ENCODE measurements at places on chromosomes 4 and X.

GRCh38 chrX:41382714-41383645, 49.0 kb downstream of the DDX3X start:
- no peak for DNase-seq

GRCh38 chr4:20384456-20384855, 132.8 kb downstream of the SLIT2 start:
- no peak for DNase-seq

- DNase-seq = peak; percentile 8
Measured at GRCh38 chr4:47662975-47663374, 174.9 kb downstream of the CORIN start.

- no peak for DNase-seq
Measured at GRCh38 chr4:80136270-80136669, 61.0 kb upstream of the PRDM8 start.

DNA sequence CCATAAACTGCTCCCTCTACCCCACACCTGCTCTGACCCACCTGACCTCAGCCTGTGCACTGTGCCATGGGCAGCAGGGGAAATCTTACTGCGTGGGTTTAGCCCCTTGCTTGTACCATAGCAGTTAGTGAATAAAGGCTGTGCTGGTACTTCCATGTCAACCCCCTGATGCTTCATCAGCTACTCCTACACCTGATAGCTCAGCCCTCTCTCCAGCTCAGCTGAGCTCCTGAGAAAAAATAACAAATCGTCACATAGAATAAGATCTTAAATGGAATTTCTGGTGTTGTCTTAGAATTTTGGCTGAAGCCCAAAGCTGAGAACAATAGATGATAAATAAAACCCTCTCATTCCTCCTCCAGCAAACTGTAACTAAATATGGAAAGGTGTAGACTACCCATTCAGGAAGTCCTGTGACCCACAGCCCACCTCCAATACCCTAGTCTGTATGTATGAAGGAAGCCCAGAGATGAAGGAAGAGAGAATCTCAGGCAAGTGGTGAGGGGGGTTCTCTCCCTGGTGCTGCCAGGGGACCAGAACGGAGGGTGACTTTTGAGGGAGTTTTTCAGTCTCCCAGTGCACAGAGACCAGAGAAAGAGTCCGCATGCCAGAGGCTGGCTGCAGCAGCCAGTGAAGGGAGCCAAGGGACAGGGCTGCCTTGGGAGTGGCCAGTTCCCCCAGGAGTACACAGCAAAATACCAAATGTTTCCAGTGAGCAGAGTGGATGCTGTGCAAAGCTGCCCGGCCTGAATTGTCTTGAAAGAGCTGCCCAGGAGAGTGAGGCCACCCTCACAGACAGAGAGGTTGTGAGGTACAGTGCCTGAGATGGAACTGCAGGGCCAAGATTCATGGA, 227.3 kb downstream of the QDPR start:
- DNase-seq = no peak

GRCh38 chrX:42755815-42756214, 22.1 kb downstream of the PPP1R2C start:
- no peak for DNase-seq

- DNase-seq = no peak
Measured at GRCh38 chrX:44246826-44247225, 96.6 kb downstream of the EFHC2 start.

DNA sequence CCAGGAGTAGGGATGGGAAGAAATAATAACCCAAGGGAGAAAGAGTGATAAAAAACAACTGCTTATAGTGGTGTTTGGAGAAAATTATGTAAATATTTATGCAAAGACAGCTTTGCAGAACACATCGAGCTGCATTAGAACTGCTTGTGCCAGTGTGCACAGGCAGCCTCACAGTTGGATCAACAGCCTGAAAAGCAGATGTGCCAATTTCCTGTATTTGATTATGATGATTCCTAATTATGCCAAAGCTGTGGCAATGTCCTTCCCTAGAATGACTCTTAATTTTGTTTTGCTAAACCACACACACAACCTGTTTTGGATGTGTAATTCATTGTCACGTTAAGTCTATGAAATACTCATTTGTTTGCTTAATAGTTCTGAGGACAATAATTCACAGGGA, 30.6 kb upstream of the ANTXR2 start:
- no peak for DNase-seq

DNA sequence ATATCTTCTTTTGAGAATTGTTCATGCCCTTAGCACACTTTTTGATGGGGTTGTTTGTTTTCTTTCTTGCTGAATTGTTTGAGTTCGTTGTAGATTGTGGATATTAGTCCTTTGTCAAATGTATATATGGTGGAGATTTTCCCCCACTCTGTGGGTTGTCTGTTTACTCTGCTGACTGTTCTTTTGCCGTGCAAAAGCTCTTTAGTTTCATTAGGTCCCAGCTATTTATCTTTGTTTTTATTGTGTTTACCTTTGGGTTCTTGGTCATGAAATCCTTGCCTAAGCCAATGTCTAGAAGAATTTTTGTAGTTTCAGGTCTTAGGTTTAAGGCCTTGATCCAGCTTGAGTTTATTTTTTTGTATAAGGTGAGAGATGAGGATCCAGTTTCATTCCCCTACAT, 1372.6 kb upstream of the TENM3 start:
- no peak for DNase-seq

DNA sequence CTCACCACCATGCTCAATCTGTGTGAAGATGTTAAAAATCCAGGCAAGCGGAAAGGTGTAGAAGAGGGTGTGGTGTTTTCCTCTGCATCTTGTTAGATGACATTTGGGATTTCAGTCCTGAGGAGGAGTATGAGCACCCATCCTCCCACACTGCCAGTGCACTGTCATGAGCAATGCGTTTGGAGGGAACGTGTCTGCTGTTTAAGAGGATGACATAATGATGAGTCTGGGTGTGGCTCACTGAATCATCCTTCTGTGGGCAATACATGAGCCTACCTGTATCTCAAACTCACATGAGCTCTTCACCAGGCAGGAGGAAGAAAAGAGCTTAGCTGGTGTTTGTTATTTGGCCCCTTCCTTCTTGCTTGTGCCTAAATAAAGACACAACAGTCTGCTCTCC, 67.9 kb upstream of the ARX start:
- DNase-seq = no peak

- no peak for DNase-seq
Measured at GRCh38 chrX:118062817-118063615, 53.6 kb downstream of the KLHL13 start.

- no peak for DNase-seq
Measured at GRCh38 chr4:127616898-127617297, 15.9 kb upstream of the INTU start.

DNA sequence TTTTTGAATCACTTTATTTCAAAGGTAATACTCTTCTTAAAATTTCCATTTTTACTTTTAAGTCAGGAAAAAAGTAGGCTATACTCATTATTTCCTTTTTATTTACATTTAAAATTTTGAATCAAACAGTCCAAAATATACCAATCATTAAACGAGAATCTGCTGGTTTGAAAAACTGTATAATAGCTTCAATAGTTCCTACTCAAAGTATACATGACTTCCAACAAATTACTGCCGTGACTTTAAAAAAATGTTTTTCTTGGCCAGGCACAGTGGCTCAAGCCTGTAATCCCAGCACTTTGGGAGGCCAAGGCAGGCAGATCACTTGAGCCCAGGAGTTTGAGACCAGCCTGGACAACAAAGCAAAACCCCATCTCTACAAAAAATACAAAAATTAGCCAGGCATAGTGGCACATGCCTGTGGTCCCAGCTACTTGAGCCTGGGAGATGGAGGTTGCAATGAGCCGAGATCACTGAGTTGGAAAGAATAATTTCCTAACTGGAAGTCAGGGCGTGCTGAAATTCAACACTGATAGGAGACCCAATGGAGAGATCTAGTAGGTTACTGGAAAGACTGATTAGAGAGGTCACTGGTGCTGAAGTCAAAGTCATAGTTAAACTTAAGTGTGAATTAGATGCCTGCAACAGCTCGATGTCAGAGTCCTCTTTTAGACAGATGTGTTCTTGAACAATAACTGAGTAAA, 9.0 kb downstream of the KLHL8 start:
- DNase-seq = no peak

DNA sequence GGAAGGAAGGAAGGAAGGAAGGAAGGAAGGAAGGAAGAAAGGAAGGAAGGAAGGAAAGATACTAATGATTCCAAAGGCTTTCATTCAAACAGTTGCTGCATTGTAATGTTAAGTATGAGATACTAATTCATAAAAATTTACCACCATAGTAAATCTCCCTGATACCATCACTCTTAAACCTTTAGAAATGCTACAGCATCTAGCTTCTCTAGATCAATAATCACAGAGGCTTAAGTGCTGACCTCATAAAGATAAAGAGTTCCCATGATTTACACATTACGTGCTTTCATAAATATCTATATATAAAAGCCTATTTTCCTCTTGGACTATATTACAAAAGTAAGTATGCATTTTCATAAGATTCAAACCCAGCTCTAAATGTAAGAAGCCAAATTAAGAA, 36.4 kb downstream of the F9 start:
- DNase-seq = no peak

DNA sequence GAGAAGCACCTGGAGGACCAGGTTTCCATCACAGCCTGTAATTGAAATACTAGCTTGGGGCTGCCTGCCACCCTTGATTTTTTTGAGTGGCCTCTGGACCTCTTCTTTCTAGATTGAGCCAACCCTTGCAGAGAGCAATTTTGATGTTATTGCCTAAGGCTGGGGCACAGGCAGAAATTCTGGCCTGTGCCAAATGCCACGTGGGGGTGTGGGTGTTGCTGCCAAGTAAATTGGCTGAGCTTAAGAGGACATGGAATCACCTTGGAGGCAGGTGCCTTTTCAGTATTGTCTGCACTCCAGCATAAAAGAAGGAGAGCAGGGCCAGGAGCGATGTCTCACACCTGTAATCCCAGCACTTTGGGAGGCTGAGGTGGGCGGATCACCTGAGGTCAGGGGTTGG, 286.1 kb upstream of the PRPS2 start:
- no peak for DNase-seq

GRCh38 chr4:183244506-183244905, 75.6 kb downstream of the CLDN22 start:
- no peak for DNase-seq

DNA sequence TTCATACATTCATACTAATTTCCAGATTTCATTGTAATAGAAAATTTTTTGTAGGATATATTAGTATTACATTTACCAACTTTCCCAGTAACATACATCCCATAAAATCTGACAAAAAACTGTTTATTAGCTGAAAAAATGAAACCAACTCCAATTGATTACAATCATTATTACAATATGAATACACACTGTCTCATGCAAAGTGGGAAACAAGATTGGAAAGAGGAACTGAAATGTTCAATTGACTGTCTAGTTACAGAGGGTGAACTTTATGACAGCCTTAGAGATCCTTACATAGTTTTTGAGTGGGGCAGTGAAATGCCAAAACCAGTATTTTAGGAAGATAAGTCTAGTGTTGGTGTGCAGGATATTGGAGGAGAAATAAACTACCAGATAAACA, 2.3 kb upstream of the AMBN start:
- peak; percentile 20 for DNase-seq

- DNase-seq = no peak
Measured at GRCh38 chrX:134324359-134324758, 87.4 kb downstream of the CCDC160 start.

DNA sequence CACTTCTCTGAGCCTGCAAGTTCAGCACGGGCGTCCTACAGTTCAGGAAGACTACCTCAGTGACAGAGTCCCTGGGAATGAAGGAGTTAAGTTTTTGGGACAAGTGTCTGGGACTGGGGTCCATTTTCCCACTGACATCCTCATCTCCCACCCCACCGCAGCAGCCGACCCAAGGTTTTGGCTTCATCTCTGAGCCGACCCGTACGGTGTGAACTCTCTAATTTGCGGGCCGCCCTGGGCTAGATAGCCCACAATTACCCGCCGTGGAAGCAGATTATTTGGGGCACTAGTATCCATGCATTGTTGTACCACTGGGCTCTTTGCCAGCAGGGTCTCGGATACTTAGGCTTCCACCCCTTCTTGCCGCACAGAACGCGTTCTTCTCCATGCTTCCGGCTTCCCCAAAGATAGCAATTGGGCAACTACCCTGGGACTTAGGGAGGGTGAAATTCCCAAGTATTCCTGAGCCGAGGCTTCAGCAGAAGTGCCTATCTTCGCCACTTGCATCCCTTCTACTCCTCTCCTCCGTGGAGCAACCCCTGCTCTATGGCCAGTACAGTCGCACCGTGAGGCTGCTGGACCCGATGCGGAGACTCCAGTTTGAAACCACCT, 2.4 kb downstream of the IL1RAPL2 start:
- no peak for DNase-seq

DNA sequence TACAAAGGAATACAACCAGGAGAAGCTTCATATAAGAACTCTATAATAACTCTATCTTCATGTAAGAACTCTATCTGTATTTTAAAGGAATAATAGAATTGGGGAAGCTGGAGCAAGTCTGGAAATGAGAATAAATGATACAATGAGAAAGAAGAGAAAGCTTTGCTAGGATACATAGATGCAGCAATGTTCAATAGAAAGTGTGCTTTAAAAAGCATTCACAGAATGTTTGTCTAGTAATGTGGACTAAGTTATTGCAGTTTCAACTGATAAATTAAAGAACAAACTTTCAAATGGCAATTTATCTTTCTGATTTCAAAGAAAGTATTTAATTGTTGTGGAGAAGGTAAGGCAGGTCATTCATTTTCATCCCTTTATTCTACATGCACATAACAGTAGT, 104.9 kb downstream of the TTC29 start:
- no peak for DNase-seq

DNA sequence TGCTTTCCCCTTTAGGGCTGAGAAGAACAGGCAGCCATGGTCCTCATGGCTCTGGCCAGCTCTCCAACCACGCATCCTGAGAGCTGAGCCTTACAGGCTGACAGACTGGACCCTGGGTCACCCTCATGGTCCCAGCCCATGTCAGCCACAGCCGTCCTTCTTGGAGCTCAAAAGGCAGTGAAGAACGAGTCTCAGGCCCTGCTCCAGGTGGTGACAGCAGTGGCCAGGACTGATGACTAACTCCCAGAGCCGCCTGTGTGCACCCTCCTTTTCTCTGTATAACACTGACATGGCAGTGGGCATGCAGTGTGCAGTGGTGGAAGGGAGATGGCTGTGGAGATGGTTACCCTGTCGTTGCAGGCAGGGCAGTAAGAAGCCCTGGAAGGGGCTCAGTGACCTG, 10.3 kb upstream of the DUSP9 start:
- DNase-seq = no peak

GRCh38 chr4:41613386-41613785, 75.4 kb downstream of the LIMCH1 start:
- DNase-seq = no peak

DNA sequence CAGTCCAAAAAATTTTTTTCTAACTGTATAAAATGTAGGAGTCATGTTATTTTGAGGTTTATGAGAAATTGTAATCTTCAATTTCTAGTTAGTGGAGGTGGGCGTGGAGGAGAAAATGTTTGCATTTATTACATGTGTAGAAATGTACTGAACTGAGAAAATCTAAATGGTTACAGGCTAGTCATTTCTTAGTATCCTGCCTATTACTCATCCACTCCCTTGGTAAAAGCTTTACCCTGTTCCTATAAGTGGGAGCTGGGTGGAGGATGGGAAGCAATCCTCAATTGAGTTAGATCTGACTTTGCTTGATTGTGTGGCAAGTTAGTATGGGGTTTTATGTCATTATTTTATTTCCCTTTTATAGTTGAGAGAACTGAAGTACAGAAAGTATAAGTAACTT, 73.8 kb downstream of the POLA1 start:
- no peak for DNase-seq

Data from B cell (primary cell).